ENCODE measurements at places on chromosomes 3 and 15. TPM values are rescaled to one million over a fixed set of nuclear protein-coding genes. Genes with fewer than 3 reads are reported as not detected.

ALAS1 gene
- total RNA-seq = 48.4 TPM

MKRN3 gene
- not detected for total RNA-seq

NPAP1 gene
- total RNA-seq = not detected

PDZRN3 gene
- total RNA-seq = 1.0 TPM

TMC3 gene
- not detected for total RNA-seq

LMAN1L gene
- not detected for total RNA-seq

GPR87 gene
- 0.51 TPM for total RNA-seq

ITIH1 gene
- not detected for total RNA-seq

STAB1 gene
- 0.13 TPM for total RNA-seq

UBR1 gene
- total RNA-seq = 8.6 TPM

HCN4 gene
- under 0.01 TPM for total RNA-seq

LRRC2 gene
- 0.16 TPM for total RNA-seq

GPR176 gene
- 54.9 TPM for total RNA-seq

SGO1 gene
- 0.38 TPM for total RNA-seq

RASGRP1 gene
- total RNA-seq = 1.0 TPM

SPATA12 gene
- 0.13 TPM for total RNA-seq

CHRNA3 gene
- total RNA-seq = 0.13 TPM

MESP2 gene
- 0.98 TPM for total RNA-seq

TRIM42 gene
- not detected for total RNA-seq

INKA1 gene
- total RNA-seq = 0.76 TPM

SQOR gene
- total RNA-seq = 75.3 TPM

CD96 gene
- not detected for total RNA-seq

ARGFX gene
- total RNA-seq = not detected

FAM227B gene
- total RNA-seq = 1.1 TPM
